ENCODE measurements at places on chromosomes 5 and 9.

- DNase-seq = no peak
Measured at GRCh38 chr9:68651280-68651893, 53.7 kb upstream of the PIP5K1B start.

DNA sequence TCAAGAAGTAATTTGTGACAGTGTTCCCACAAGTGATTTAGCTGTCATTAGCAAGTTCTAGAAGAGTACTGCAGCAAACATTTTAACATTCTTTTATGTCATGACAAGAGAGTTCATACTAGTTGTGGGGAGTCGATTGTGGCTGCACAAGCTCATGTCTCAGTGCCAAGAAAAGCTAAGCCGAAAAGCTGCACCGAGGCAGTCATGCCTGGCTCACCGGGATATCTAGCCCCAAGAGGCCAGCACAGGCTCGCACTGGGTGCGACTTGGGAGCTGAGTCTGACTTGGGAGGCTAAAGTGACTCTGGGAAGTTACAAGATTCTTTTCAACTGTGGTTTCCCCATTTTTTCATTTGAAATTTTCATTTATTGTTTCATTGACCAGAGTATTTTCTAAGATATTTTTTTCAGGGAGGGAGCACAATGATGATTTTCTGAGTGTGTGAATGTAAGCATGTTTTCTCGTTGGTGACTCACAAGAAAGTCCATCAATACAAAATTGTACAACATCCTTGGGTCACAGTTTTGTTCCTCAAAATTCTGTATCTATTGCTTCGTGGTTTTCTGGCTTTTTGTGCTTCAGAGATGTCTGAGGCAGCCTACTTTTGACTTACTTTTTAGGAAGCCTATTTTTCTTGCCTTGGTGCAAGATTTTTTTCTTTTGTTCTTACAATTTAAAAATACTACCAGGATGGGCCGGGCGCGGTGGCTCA is 18.7 kb downstream of the CAST start:
- DNase-seq = no peak

- DNase-seq = no peak
Measured at GRCh38 chr9:18989865-18990264, 43.1 kb downstream of the SAXO1 start.

DNA sequence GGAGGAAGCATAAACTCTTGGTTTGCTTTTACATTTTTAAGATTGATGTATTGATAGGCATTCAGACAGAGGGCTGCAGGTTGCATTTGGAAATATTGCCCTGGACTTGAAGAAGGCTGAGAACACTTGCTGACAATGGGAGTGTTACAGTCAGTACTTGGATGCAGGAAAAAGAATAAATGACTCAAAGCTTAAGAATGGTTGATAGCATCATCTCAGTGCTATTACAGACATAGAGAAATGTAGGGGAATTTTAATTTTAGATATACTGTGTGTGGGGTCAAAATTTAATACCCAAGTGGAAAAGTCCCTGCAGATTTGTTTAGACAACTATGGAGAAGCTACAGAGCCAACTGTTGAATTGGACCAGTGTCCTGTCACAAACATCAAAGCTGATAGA is 101.1 kb downstream of the ISL1 start:
- no peak for DNase-seq

DNA sequence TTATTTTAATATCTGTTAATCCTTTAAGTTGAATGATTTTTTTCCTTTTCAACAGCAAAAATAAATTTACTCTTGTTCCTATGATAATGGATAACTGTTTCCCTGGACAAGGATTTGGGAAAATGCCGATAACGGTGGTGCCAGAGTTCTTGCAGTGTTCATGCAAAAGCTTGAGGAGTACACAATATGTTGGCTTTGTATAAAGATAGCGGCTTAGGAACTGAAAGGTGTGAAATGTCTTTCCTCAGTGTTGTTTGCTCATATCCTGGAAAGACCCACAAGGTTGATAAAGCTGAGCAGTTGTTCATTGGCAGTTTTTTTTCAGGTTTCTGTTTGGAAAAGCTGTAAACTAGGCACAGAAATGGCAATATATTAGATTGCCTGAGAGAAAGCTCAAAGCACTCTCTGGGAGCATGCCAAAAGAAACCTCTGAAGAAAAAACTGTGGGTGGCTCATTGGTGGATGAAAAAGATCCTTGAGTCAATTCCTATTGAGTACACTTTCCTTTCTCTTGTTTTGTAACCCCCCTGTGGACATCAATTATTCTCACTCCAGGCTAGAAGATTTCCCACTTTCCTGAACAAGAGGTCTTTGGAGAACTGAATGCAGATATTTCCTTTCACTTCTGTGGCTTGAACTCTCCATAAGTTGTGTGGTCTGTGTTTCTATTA is 117.2 kb upstream of the RGMB start:
- no peak for DNase-seq

GRCh38 chr9:129496473-129497004 is 124.4 kb downstream of the C9orf50 start:
- DNase-seq = peak; percentile 71

- DNase-seq = no peak
Measured at GRCh38 chr5:135644816-135645215, 66.0 kb upstream of the CXCL14 start.

GRCh38 chr5:14723701-14724132 is 59.2 kb downstream of the OTULIN start:
- no peak for DNase-seq

DNA sequence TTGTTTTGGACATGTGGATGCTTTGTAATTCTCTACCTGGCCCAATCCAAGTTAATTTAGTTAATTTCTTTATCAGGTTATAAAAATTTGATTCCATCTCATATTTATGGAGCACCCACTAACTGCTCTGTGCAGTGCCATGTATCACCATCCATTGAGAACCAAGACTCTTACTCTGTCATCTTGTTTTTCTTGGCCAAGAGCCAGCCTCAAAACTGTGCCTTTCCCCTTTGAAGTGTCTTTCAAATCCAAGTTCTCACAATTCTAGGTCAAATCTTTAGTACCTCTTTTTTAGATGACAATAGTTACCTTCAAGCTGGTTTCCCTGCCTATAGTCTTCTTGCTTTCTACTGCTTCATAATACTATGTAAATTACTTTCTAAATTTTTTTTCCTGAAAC is 3.2 kb downstream of the COMMD10 start:
- no peak for DNase-seq

GRCh38 chr5:174420651-174421407 is 303.6 kb upstream of the MSX2 start:
- no peak for DNase-seq

GRCh38 chr9:7982907-7983306 is 183.3 kb upstream of the DMAC1 start:
- DNase-seq = no peak

GRCh38 chr5:145856285-145856818 is 16.5 kb downstream of the GRXCR2 start:
- no peak for DNase-seq

GRCh38 chr5:24714746-24715145 is 70.0 kb upstream of the CDH10 start:
- DNase-seq = no peak

- DNase-seq = no peak
Measured at GRCh38 chr9:4678679-4679267, 596 bp upstream of the CDC37L1 start.

GRCh38 chr5:139294374-139295165 is 1.0 kb downstream of the MATR3 start:
- peak; percentile 25 for DNase-seq

DNA sequence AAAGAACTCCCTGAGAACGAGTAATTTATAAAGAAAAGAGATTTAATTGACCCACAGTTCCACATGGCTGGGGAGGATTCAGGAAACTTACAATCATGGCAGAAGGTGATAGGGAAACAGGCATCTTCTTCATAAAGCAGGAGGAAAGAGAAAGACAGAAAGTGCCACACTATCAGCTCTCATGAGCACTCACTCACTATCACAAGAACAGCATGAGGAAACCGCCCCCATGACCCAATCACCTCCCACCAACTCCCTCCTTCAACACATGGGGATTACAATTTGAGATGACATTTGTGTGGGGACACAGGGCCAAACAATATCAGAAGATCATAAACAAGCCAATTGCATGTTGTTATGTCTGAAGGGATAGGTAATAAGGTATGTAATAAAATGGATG is 935.9 kb upstream of the COX7C start:
- no peak for DNase-seq

- no peak for DNase-seq
Measured at GRCh38 chr9:90423661-90424193, 218.9 kb downstream of the DIRAS2 start.

DNA sequence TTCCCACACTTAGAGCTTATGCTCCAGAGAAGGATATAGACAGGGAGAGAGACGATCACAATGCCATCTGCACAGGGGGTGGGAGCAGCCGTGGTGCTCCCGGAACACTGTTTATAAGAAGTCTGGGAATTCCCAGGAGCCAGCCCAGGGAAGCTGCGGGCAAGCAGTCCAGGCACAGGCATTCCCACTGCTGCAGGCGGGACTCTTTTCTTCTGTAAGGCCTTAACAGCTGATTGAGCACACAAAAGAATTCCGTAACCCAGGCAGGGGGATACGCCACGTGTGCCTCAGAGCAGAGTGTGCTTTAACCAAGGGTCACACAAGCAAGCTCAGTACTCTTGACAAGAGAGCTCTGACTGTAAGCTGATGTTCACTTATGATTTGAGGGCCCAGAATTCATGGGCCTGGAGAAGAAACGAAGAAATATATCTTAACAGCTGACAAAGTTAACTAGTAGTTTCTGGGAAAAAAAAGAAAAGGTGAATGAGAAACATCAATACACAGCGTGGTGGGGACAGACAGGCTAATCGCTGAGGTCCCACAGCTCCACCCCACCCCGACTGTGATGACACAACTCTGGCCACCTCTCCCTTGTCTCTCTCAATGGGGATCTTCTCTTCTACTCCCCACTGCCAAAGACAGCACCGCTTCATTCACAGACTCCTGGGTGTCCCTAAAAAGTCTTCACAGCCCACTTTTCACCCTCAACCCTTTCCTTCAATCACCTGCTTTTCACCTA is 85.9 kb upstream of the SIMC1 start:
- no peak for DNase-seq

GRCh38 chr5:122916490-122916889 is 71.1 kb downstream of the SNX24 start:
- DNase-seq = no peak
